Psoas muscle (tissue), 8 donors: ENCODE measurements at places on chromosomes 4 and X. TPM values are rescaled to one million over a fixed set of nuclear protein-coding genes. Genes with fewer than 3 reads are reported as not detected.
A peak's percentile ranks its signal among the peaks of the same experiment; 100 is the strongest.

TCP11X2 gene
- not detected for total RNA-seq

KANTR gene
- 3.7 TPM for total RNA-seq

SULT1E1 gene
- not detected for total RNA-seq

GRCh38 chr4:80393970-80394250 is 58.4 kb downstream of the CFAP299 start:
- DNase-seq: no peak

DNA sequence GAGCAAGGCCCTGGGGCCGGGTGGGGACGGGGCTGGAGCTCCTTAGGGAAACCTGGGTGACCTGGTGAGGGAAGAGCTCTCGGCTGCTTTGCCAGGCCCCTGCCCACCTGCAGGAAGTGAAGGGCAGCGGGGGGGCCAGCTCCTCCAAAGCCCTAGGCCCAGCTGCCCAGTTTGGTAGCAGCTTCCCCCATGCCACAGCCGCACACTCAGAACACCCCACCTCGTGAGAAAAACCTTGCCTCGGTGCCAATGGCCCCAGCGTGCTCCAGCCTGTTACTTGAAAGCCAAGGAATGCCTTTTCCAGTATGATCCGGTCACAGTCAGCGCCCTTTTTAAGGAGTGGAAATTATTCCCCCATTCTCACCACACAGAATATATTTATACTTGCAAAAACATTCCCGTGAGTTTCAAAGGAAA is 38.3 kb downstream of the ACOX3 start:
- DNase-seq: no peak

DNA sequence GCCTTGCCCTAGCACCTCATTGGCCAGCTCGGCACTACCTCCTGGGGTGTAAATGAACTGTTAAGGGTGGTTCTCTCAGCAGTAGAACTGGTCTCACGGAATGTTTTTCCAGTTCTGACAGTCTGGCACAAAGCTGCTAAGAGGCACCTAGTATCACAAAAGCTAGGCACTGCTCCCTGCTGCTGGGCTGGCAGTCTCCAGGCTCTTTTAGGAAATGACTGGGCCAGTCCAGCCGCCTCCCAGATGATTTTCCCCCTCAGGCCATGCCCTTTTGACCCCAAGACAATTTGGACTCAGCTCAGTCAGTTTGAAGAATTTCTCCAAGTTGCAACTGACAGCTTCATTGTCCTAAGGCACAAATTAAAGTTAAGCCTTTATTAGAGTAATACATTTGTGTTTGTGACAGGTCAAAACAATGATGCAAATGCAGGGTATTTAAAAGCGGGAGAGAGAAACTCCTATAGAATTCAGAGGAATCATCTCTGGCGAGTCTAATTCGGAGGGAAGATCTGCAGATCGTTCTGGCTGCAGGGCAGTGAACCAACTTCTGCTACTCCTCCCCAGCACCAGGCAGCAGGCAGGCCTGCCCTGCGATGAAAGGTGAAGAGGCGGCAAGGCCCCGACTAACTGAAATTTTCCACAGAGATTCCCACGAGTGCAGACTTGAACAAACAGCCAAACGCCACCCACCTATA is 7.9 kb downstream of the FRMD7 start:
- no peak for DNase-seq

- DNase-seq: no peak
Observed at GRCh38 chr4:176320976-176321361, 1.2 kb downstream of the SPCS3 start.

- DNase-seq: no peak
Observed at GRCh38 chr4:173538909-173539445, 8.9 kb upstream of the HAND2 start.

DNA sequence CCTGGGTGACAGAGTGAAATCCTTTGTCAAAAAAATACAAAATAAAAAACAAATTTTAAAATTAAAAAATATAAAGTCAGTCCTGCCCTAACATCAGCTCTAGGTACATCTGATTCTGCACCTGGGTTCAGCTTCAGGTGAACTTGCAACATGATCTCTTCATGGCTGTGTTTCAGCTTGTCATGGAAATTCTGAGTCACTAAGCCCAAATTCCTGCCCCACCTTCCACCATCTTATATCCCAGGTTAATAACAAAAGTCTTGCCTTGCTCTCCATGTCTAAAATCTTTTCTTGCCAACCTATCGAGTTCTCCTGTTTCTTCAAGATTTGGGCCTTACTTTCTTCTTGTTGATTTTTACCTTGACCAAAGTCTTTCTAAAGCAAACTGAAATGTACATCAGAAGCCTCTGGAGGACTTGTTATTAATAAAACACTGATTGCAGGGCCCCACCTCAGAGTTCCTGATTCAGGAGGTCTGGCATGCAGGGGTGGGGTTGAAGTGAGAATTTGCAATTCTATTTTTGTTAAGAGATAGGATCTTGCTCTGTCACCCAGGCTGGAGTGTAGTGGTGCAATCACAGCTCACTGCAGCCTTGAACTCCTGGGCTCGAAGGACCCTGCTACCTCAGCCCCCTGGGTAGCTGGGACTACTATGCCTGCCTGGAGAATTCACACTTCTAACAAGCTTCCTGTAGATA is 125.8 kb upstream of the VCX3A start:
- DNase-seq: no peak

DNA sequence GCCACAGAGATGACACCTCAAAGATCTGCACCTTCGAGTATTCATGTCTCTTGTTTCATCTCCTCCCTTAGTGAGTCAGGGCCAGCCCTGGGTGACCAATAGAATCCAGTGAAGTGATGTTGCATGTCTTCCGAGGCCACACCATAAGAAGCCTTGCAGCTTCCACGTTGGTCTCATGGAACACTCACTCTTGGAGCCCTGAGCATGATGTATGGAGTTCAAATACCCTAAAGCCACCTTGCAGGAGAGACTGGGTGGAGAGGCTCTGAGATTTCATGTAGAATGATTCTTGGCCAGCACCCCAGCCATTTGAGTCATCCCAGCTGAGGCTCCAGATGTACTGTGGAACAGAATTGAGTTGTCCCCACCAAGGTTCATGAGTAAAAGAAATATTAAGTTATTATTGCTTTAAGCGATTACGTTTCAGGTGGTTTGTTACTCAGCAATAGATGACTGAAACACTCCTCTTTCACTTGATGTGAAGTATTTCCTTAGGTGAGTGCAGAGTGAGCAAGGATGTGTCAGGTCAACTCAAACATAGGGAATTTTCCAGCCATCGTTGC is 5.0 kb upstream of the RP2 start:
- no peak for DNase-seq

DNA sequence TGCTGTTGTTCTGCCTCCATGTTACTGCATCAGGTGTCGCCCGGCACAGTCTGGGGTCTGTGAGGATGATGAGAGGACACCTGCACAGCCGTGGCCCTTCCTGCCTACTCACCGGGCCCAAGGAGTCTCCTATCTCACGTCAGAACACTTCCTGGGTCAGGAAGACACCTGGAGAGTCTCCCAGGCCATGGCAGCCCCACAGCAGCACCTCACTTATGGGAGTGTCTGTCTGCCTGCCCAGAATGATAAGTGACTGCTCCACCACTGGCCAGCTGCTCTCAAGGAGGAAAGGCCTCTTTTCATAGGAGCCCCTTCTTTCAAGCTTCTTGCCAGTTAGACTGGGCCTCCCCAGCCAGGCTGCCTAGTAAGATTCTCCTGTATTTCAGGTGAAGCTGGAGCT is 56.1 kb downstream of the NELFA start:
- no peak for DNase-seq

- no peak for DNase-seq
Observed at GRCh38 chrX:13198056-13198761, 121.6 kb downstream of the ATXN3L start.

GRCh38 chr4:118865091-118865708 is 23.5 kb upstream of the SYNPO2 start:
- DNase-seq: no peak

DNA sequence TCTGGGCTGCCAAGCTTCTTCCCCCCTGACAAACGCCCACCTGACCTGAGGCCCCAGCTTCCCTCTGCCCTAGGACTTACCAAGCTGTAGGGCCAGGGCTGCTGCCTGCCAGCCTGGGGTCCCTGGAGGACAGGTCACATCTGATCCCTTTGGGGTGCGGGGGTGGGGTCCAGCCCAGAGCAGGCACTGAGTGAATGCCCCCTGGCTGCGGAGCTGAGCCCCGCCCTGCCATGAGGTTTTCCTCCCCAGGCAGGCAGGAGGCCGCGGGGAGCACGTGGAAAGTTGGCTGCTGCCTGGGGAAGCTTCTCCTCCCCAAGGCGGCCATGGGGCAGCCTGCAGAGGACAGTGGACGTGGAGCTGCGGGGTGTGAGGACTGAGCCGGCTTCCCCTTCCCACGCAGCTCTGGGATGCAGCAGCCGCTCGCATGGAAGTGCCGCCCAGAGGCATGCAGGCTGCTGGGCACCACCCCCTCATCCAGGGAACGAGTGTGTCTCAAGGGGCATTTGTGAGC is 37.0 kb downstream of the HTRA3 start:
- DNase-seq: no peak

DNA sequence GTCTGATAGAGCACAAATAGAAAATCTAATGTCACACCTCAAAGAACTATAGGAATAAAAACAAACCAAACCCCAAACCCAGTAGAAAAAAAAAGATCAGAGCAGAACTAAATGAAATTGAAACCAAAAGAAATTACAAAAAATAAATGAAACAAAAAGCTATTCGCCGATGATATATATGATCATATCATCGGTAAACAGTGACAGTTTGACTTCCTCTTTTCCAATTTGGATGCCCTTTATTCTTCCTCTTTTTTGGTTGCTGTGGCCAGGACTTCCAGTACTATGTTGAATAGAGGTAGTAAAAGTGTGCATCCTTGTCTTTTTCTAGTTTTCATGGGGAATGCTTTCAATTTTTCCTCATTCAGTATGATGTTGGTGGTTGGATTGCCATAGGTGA is 215.3 kb upstream of the AR start:
- DNase-seq: no peak

GRCh38 chr4:71405791-71406190 is 67.0 kb downstream of the SLC4A4 start:
- no peak for DNase-seq

DNA sequence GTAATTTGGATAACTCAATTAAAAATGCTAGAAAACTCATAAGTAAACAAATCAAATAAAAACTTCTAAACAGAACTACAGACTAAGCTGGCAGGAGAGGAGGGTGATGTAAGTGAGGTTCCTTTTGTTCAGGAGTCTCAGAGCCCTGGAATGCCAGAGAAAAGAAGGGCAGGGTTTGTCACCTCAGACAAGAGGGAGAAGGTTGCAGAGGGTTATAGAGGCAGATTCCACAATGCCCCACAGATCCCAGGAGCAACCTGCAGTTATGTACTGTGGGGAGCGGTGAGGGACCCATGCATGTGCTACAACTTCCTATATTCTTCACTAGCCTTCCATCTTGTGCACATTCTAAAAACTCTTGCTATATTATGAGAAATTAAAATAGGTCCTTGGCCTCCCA is 129.7 kb downstream of the CFAP299 start:
- no peak for DNase-seq

DNA sequence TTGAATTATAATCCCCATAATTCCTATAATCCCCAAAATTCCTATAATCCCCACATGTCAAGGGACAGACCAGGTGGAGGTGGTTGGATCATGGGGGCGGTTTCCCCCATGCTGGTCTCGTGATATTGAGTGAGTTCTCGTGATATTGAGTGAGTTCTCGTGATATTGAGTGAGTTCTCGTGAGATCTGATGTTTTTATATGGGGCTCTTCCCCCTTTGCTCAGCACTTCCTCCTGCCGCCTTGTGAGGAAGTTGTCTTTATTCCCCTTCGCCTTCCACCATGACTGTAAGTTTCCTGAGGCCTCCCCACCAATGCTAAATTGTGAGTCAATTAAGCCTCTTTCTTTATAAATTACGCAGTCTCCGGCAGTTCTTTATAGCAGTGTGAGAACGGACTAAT is 36.6 kb upstream of the GPR78 start:
- DNase-seq: no peak

DNA sequence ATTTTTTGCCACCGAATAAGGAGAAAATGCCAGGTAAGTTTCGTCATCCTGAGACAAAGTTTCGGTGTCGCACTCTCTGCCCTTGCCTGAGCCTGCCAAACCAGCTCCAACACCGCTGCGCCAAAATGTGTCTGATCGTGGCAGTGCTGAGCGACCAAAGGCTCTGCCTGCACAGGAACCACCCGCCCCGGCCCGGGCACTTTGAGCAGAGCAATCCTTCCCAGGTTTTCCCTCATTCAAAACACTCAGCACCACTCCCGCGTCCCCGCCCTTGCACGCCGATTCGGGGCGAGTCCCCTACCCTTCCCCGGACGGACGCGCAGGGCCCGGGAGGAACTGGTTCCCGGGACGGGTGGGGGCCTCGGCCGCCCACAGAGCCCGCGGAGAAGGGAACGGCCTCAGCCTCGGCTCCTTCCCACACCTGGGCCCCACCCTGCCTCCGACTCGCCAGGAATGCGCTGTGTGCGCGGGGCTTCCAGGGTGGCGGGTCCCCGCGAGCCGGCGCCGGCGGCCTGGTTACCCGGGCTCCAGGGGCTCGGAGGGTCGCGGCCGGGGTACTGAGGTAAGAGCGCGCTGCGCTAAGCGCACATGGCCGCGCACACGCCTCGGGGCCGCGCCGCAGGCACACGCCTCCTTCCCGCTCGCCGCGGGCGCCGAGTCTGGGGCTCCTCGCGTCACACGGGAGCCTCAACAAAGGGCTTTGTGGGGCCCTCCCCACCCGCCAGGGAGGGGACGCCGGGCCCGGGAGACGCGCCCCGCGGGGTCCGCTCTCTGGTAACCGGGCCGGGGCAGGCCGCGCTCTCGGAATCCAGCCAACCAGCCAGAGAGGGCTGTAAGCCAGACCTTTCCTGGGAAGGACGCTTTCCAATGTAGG is at the start of gene C4orf36:
Gene C4orf36, minus strand, starts transcription at position 661 of the 874 bp plus-strand sequence. CDS start 902 bp downstream, outside the sequence.
- DNase-seq: peak; percentile 70

GRCh38 chrX:11382930-11383329 is 89.7 kb downstream of the AMELX start:
- no peak for DNase-seq

DNA sequence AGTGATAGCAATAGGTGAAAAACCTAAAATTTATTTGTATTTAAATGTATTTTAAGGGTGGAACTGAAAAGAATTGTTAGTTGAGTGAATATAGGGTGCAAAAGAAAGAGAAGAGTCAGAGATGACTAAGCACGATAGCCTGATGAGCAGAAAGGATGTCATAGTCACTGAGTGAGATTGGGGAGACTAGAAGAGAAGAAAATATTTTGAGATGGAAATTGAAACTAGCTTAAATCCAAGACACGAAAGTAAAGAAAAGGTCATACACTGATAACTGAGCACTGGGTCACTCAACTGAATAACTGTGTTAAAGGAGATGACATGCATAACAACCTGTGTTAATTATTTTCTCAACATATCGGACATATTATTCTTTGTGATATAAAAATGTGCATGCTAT is 55.5 kb downstream of the SPANXN4 start:
- DNase-seq: no peak

GRCh38 chr4:145843639-145844038 is 95.0 kb downstream of the ZNF827 start:
- DNase-seq: no peak

- DNase-seq: no peak
Observed at GRCh38 chrX:71170660-71171059, 26.0 kb downstream of the NLGN3 start.

GRCh38 chrX:97490656-97491055 is 606.9 kb downstream of the RPA4 start:
- DNase-seq: no peak

- no peak for DNase-seq
Observed at GRCh38 chr4:46946919-46947536, 38.0 kb upstream of the COX7B2 start.

- DNase-seq: no peak
Observed at GRCh38 chr4:52760256-52760655, 9.0 kb upstream of the ERVMER34-1 start.

GRCh38 chrX:150899191-150899757 is 806 bp upstream of the CD99L2 start:
- peak; percentile 35 for DNase-seq
